ENCODE measurements at places on chromosomes 7 and 10.
A peak's percentile ranks its signal among the peaks of the same experiment; 100 is the strongest.

DNA sequence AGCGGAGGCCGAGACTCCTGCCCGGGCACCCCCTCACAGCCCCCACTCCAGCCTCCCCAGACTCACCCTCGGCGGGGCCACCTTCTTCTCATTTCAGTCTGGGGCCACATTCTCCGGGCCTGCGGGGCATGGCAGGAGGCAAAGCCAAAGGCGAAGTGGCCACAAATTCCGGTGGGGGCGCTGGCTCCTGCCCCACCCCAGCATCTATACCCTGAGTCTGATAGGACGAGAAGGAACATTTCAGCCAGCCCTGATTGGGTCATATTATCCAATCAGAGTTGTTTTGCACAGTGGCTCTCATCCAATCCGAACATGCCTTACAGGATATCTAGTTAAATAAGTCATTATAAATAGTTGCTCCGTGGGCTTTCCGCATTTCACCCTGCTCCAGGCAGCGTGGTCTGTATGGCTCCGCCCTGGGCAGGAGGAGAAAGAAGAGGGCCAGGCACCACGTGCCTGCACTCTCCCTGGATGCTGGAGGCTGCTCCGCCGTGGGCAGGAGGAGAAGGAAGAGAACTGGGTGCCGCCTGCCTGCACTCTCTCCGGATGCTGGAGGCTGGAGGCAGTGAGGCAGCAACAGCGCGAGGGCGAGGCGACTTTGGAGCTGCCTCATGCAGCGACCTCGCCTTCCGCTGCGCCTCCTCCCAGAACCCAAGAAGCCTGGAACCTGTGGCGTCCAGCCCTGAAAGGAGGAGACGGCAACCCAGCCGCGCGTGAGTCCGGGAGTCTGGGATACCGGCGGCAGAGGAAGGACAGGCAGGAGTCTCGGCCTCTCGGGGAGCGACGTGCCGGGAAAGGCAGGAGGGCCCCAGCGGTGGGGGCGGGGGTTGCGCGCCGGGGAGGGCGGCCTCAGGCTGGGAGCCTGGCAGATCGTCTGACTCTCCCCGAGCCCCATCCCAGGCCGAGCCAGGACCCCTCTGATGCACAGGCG, 162.9 kb downstream of the ZNF33B start:
- no peak for DNase-seq

- DNase-seq, result no peak
Observed at GRCh38 chr10:91907033-91907594, 2.2 kb downstream of the FGFBP3 start.

- peak; percentile 88 for DNase-seq
Observed at GRCh38 chr7:37832194-37832593, 16.2 kb upstream of the NME8 start.

DNA sequence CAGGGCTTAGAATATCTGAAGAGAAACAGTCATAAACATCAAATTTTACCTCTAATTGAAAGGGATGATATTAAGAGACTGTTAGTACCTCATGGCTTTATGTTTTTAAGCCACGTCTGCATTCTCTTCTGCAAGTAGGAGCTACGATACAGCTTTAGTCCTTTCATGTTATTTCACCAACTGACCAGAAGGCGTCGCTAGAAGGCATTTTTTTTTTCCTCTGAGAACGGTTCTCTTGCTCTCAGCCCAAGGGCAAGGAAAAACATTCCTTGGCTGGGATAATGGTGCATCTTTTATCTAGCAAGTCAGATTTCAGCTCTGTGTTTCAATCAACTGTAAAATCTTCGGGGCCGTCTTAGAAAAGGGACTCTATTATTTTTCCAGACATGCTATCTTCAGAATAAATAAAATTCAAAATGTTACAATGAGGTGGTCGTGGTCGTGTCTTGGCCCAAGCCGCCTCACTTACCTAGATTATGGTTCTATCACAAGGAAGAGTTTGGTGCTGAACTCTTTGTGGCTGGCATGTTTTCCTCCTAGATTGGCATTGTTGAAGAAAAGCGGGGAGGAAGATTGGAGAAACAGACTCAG, 41.6 kb upstream of the LYZL2 start:
- DNase-seq, result peak; percentile 75

GRCh38 chr7:38558761-38559345, 72.3 kb downstream of the AMPH start:
- no peak for DNase-seq

Measured in suppressor macrophage treated with lipopolysaccharide for 4 hours (primary cell).